ENCODE measurements at places on chromosomes 5 and 9. TPM values are rescaled to one million over a fixed set of nuclear protein-coding genes. Genes with fewer than 3 reads are reported as not detected.
A peak's percentile ranks its signal among the peaks of the same experiment; 100 is the strongest.

DNA sequence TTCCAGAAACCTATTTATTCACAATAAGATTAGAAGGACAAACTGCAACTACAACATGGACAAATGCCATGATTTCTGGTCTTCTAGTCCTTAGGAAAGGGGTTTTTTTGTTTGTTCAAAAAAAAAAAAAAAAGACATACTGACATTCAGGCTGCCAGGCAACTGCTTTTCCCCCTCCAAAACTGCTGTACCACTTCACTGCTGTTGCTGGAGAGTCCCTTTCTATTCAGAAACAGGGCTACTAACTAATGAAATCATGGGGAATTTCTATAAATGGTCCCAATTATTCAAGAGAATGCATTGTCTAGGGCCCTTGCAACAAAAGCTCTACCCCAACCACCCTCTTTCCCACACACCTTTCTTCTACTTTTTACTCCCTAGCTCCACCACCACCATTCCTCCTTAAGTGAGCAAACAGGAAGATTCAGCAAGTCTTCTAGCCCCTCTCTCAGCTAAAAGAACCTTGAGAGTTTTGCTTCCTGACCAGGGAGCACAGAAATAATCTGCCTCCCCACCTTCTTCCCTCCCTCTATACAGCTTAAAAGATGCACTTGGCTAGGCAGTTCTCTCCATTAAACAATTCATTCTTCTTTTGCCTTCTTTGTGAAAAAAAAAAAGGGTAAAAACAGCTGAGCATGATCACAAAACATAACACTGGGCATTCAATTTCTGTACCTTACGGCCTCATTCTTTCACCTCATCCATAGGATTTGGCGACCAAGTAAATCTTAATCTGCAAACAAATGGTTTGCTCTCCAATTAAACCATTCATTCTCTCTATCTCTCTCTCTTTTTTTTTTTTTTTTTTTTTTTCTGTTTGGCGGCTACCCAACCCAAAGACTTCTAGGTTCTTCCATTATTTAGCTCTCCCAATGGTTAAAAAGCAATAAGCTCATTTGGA, 13.8 kb downstream of the ZNF608 start:
- no peak overlapping the region for H3K4me3 ChIP-seq
- no peaks in the 10 kb centered on the region for H3K4me1 ChIP-seq
- DNase-seq: no peak
- no peaks in the 10 kb centered on the region for H3K27me3 ChIP-seq
- H3K27ac ChIP-seq: no peak overlapping the region

- no peak overlapping the region for H3K27ac ChIP-seq
- no peaks in the 10 kb centered on the region for H3K27me3 ChIP-seq
- H3K36me3 ChIP-seq: no peaks in the 10 kb centered on the region
- H3K4me1 ChIP-seq: peaks cover 13% of the 10 kb centered on the region
These were observed 186.7 kb downstream of the COMMD10 start for GRCh38 chr5:116271446-116272025.

DNA sequence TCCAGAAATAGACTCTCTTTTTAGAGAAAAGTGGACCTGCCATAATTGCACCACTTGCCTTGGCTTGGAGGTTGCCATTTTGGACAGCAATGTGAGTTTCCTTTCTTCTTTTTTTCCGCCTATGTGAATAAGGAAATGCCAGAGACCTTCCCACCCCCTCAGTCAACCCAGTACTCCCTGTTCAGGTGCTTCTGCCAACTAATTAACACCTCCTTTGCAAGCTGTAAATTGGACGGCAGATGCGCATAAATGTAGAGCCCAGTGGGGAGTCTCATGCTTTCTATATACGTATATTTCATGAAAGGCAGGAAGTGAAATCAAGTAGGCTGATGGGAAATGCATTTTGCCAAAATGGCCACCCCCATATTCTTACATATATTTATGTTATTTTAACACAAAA, 269.8 kb upstream of the RFX3 start:
- H3K4me1 ChIP-seq: no peaks in the 10 kb centered on the region
- DNase-seq: no peak
- no peak overlapping the region for H3K27ac ChIP-seq
- no peak overlapping the region for H3K4me3 ChIP-seq
- no peaks in the 10 kb centered on the region for H3K36me3 ChIP-seq

GRCh38 chr9:133979921-133980863, 11.9 kb downstream of the VAV2 start:
- peak overlapping the region; percentile 70 for H3K27ac ChIP-seq
- peak; percentile 72 for DNase-seq
- peaks cover 47% of the 10 kb centered on the region for H3K4me1 ChIP-seq

GRCh38 chr5:80957031-80957761, 3.0 kb upstream of the RASGRF2 start:
- no peaks in the 10 kb centered on the region for H3K27me3 ChIP-seq
- H3K4me1 ChIP-seq: no peaks in the 10 kb centered on the region
- H3K36me3 ChIP-seq: no peaks in the 10 kb centered on the region
- H3K27ac ChIP-seq: no peak overlapping the region

- no peak overlapping the region for H3K27ac ChIP-seq
- no peaks in the 10 kb centered on the region for H3K27me3 ChIP-seq
- no peak overlapping the region for H3K4me3 ChIP-seq
- DNase-seq: no peak
- no peaks in the 10 kb centered on the region for H3K4me1 ChIP-seq
- H3K36me3 ChIP-seq: no peaks in the 10 kb centered on the region
These were observed 188.7 kb upstream of the MSX2 start for GRCh38 chr5:174535669-174536068.

DNA sequence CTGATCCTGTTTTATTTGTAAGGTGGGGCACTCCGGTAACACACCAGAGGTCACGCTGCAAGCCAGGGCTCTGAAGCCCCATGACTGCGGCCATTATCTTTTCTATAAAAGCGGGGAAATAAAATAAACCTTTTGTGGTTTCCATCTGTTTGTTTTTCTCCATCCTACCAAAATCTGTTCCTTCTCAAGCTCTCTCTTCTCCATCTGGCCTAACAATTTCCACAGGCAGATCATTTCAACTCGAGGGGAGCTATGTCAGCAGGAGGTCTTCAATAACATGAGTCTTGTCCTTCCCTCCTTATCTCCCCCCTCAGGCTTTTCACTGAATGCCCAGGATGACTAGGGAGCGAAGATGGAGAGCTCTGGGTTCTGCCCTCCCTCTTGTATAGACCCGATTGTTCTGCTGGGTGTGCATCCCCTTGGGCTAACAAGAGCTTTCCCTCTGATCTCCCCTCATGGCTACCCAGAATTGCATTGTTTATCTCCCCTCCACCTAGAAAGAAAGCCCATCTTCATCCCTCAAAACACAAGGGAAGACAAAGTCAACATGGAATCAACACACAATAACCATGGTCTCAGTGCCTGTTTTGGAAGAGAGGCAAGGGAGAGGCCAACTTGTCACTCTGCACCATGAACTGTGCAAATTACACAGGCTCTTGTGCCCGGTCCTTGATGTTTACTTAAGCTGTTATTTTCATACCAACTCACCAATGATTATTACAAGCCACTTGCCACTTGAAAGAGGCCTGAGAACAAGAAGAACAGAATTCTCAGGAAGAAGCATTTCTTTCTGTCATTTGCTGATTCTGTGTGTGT, 187.8 kb downstream of the FANCC start:
- peaks cover 9% of the 10 kb centered on the region for H3K36me3 ChIP-seq
- H3K27ac ChIP-seq: peak overlapping the region; percentile 69
- H3K4me1 ChIP-seq: peaks cover 33% of the 10 kb centered on the region
- H3K4me3 ChIP-seq: no peak overlapping the region
- H3K27me3 ChIP-seq: no peaks in the 10 kb centered on the region

DNA sequence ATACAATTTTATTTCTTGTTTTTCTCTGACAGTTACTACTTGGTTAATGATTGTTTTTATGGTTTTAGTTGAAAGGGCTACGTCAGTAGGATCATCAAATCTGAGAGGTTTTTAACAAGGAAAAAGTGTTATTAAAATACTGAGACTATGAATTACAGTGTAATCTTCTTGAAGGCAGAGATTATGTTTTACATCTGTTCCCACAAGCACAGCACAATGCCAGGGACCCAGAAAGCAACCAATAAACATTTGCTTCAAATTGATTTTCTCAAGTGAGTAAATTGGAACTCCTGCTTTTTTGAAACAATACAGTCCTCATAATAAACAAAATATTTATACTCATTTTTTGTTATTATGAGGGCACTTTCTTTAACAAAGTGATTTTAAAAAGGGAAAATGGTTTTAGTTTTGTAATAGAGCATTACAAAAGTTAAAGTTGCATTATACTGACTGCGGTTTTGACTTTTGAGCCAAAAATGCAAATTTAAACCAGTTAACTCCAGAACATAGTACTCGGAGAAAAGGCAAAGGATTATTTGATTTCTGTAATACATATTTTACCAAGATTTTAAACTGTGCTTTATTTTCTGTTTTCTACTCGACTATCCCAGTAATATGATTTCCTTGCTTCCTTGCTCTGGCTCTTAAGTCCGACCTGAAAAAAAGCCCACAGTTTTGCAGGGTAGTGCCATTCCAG, 176.9 kb downstream of the GDNF start:
- DNase-seq: no peak
- H3K27ac ChIP-seq: no peak overlapping the region
- H3K4me3 ChIP-seq: no peak overlapping the region
- no peaks in the 10 kb centered on the region for H3K27me3 ChIP-seq
- no peaks in the 10 kb centered on the region for H3K4me1 ChIP-seq

- H3K36me3 ChIP-seq: no peaks in the 10 kb centered on the region
- no peak overlapping the region for H3K4me3 ChIP-seq
- no peak for DNase-seq
- no peak overlapping the region for H3K27ac ChIP-seq
These were observed 194.0 kb downstream of the EFNA5 start for GRCh38 chr5:107476783-107477182.

- no peaks in the 10 kb centered on the region for H3K36me3 ChIP-seq
- no peak for DNase-seq
- H3K27me3 ChIP-seq: no peaks in the 10 kb centered on the region
- no peak overlapping the region for H3K4me3 ChIP-seq
- no peaks in the 10 kb centered on the region for H3K4me1 ChIP-seq
These were observed 37.1 kb upstream of the NR3C1 start for GRCh38 chr5:143440448-143441115.

GRCh38 chr5:109580225-109580624, 109.5 kb upstream of the MAN2A1 start:
- H3K4me1 ChIP-seq: no peaks in the 10 kb centered on the region
- no peak overlapping the region for H3K27ac ChIP-seq
- DNase-seq: no peak
- no peaks in the 10 kb centered on the region for H3K27me3 ChIP-seq
- H3K36me3 ChIP-seq: no peaks in the 10 kb centered on the region

- no peaks in the 10 kb centered on the region for H3K4me1 ChIP-seq
- peak; percentile 81 for DNase-seq
- no peaks in the 10 kb centered on the region for H3K27me3 ChIP-seq
- H3K27ac ChIP-seq: peak within 1 kb of the TSS; percentile 13
These were observed at the start of gene DAB2IP for GRCh38 chr9:121651295-121652020. Gene DAB2IP (plus strand): TSS chr9:121651634. CDS start chr9:121651776, 142 bp downstream.

GRCh38 chr9:129281506-129282145, 103.6 kb upstream of the IER5L start:
- no peak overlapping the region for H3K4me3 ChIP-seq
- H3K4me1 ChIP-seq: no peaks in the 10 kb centered on the region
- H3K27ac ChIP-seq: no peak overlapping the region
- DNase-seq: peak; percentile 39
- no peaks in the 10 kb centered on the region for H3K36me3 ChIP-seq
- no peaks in the 10 kb centered on the region for H3K27me3 ChIP-seq

DNA sequence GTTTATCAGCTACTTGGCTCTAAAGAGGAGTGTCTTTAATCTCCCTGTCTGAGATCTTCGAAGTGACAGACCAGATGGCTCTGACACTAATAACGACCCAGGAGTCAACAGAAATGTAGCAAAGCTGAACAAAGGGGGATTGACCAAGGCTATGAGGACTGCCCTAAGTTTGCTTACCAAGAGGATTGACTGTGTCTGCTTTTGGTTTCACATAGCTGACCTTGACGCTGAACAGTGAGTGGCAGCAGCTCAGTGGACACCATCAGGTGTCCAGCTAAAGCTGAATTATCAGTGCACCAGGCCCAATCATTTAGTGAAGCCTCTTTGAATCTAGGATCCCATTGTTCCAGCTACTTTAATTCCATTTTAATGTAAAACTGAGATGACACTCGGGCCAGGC, 262.6 kb downstream of the COX7C start:
- no peaks in the 10 kb centered on the region for H3K4me1 ChIP-seq
- H3K36me3 ChIP-seq: no peaks in the 10 kb centered on the region
- no peak overlapping the region for H3K4me3 ChIP-seq
- no peaks in the 10 kb centered on the region for H3K27me3 ChIP-seq
- no peak for DNase-seq

DNA sequence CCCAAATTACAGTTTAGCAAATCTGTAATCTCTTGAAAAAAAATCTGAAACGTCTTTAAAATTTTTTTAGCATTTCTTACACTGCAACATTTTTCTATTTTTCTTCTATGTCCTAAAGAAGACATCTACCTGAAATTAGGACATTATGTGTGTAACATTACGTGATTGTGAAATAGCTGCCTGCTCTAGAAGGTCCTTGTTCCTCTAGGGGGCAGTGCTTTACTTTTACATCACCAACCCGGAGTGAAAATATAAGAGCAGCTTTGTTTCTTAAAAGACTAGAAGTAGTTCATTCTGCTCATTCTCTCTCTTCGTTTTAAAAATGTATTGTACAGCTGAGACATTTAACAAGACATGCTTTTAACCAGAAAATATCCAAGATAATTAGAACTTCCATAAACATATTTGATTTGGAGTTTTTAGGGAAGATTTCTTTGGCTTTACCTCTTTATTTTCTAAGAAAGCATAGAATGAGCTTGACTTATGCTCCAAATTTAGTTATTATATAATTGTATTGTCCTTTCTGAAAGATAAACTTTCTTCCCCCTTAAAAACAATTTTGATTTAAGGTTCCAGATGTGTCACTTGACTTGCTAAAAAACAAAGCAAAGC, 48.1 kb upstream of the RIOK2 start:
- H3K36me3 ChIP-seq: no peaks in the 10 kb centered on the region
- no peak overlapping the region for H3K4me3 ChIP-seq
- H3K4me1 ChIP-seq: no peaks in the 10 kb centered on the region
- DNase-seq: no peak

GRCh38 chr9:4042991-4043390, 256.9 kb downstream of the GLIS3 start:
- no peak overlapping the region for H3K4me3 ChIP-seq
- no peaks in the 10 kb centered on the region for H3K27me3 ChIP-seq
- peaks cover 9% of the 10 kb centered on the region for H3K4me1 ChIP-seq
- DNase-seq: no peak
- H3K36me3 ChIP-seq: no peaks in the 10 kb centered on the region

- no peaks in the 10 kb centered on the region for H3K27me3 ChIP-seq
- H3K4me1 ChIP-seq: no peaks in the 10 kb centered on the region
- no peak overlapping the region for H3K27ac ChIP-seq
These were observed 55.2 kb upstream of the GAS1 start for GRCh38 chr9:87002517-87002916.

GRCh38 chr9:77561331-77562018, 86.6 kb downstream of the GNA14 start:
- H3K4me3 ChIP-seq: no peak overlapping the region
- no peak overlapping the region for H3K27ac ChIP-seq
- DNase-seq: no peak
- no peaks in the 10 kb centered on the region for H3K4me1 ChIP-seq
- H3K27me3 ChIP-seq: no peaks in the 10 kb centered on the region
- H3K36me3 ChIP-seq: no peaks in the 10 kb centered on the region

Gene PROB1
- 0.46 TPM for total RNA-seq

Gene ZDHHC11
- 0.50 TPM for total RNA-seq

Gene SLCO6A1
- total RNA-seq: not detected

Data from right lobe of liver (tissue), 6 donors.